ENCODE measurements at places on chromosomes 16 and 17.
A peak's percentile ranks its signal among the peaks of the same experiment; 100 is the strongest.

DNA sequence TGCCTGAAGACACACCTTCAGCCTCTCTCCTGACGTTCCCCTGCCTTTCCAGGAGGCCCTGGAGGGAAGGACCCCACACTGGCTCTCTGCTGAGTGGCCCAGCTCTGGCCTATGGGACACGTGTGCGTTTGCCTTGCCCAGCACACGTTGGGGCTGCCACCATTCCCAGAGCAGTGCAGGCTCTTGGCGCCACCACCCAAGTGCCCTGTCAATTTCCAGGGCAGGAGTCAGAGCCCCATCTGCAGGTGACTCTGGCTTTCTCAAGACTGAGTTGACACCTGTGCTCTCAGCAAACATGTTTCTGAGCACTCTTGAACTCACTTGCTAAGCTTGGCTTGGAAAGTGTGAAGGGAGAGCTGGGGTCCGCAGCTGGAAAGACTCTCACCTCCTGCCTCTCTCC is 4.7 kb upstream of the IRF8 start:
- no peak for DNase-seq

GRCh38 chr16:85369741-85370528 is 243.2 kb upstream of the GSE1 start:
- DNase-seq = peak; percentile 39

DNA sequence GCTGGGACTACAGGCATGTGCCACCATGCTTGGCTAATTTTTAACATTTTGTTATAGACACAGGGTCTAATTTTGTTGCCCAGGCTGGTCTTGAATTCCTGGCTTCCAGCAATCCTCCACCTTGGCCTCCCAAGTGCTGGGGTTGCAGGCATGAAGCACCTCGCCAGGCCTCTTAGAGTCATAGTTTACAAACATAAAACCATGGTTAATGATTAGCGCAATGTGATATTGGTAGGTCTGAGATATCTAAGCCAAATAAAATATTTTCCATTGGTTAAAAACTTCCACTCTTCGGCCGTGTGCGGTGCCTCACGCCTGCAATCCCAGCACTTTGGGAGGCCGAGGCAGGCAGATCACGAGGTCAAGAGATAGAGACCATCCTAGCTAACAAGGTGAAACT is 16.6 kb downstream of the TXNDC11 start:
- DNase-seq = no peak

DNA sequence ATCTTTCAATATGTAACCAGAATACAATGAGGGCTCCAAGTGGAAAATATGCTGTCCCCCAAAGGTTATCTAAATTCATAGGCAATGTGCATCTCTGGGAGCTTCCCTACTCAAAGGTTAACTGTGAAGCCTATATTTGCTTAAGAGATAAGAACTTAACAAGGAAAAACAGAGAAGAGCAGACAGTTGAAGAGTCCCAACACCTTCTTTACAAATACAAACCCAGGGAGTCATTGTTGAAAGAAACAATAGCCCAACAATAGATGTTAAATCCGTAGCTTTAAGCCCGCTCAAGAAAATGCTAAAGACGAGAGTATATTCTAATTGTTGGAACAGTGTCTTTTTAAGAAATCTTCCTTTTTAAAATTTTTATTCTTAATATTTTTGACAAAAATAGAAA is 87.8 kb downstream of the CDH8 start:
- DNase-seq = no peak

GRCh38 chr17:12256380-12256995 is 235.8 kb downstream of the MAP2K4 start:
- DNase-seq = peak; percentile 49

DNA sequence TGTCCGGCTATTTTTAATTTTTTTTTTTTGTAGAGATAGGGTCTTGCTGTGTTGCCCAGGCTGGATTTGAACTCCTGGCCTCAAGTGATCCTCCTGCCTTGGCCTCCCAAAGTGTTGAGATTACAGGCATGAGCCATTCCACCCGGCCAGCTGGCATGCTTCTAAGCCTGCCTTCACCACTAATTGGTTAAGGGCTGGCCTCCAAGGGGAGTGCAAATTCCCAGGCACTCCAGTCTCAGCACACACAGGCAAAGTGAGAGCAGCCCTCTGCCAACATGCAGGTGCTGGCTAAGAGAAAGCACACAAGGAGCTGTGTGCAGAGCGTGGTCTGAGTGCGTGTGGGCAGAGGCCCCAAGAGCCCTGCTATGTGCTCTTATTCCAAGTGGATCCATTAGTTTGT is 149.8 kb upstream of the HS3ST2 start:
- no peak for DNase-seq

DNA sequence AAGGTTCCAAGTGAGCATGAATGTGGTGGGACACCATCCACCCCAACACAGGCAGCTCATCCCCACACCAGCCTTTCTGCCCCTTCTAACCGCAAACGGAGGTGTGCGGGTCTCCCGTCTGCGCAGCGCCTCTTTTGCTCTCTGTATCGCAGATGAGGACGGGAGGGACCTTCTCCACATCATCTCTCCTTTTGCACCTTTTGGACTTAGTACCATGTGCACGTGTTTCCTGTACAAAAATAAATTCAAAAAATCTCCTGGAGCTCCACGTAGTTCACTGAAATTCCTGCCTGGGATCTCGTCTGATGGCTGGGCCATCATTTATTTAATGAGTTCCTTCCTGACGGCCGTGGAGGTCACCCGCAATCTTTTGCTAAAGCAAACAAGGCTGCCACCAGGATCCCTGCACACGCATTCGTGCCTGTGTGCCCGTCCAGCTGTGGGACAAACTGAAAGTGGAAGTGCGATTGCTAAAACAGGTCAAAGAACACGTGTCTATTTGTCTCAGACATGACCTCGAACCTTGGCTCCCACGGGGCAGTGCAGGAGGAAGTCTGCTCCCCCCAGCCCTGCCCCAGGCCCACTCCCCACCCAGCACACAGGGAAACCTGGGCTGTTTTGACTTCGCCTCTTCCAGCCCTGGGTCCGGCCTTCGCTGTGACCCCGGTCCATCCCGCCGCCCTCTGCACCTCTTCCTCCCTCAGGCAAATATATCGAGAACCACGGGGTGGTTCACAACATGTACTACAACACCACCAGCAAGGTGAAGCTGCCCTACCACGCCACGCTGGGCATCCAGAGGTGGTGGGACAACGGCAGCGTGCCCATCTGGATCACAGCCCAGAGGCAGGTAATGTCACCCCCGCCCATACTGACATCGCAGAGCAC is 2.3 kb downstream of the ENPP7 start:
- no peak for DNase-seq
